Epithelial cell of proximal tubule (primary cell): ENCODE measurements at places on chromosomes 12 and 14. TPM values are rescaled to one million over a fixed set of nuclear protein-coding genes. Genes with fewer than 3 reads are reported as not detected.

The CCDC38 gene
- 0.06 TPM in 1 of 2 replicates, not detected in the other for total RNA-seq

The P2RX2 gene
- total RNA-seq, result not detected in 2 replicates

The CPNE8 gene
- total RNA-seq, result 4.3 and 7.1 TPM in 2 replicates

The DRAM1 gene
- total RNA-seq, result 16.1 and 21.5 TPM in 2 replicates

The RTL1 gene
- total RNA-seq, result 0.06 TPM in 1 of 2 replicates, not detected in the other

The TRHDE gene
- total RNA-seq, result 25.9 and 26.9 TPM in 2 replicates

The IFNG-AS1 gene
- not detected in 2 replicates for total RNA-seq

The STAC3 gene
- not detected in 2 replicates for total RNA-seq

The ANO2 gene
- 1.2 and 1.7 TPM in 2 replicates for total RNA-seq

The CCDC177 gene
- total RNA-seq, result not detected in 2 replicates

The RGS6 gene
- total RNA-seq, result not detected in 2 replicates

The KRT3 gene
- 0.06 TPM in 1 of 2 replicates, not detected in the other for total RNA-seq

The TSPAN8 gene
- 3.8 TPM in 1 of 2 replicates, not detected in the other for total RNA-seq

The SYCP3 gene
- under 0.01 TPM in 1 of 2 replicates, not detected in the other for total RNA-seq

The TPPP2 gene
- not detected in 2 replicates for total RNA-seq

DNA sequence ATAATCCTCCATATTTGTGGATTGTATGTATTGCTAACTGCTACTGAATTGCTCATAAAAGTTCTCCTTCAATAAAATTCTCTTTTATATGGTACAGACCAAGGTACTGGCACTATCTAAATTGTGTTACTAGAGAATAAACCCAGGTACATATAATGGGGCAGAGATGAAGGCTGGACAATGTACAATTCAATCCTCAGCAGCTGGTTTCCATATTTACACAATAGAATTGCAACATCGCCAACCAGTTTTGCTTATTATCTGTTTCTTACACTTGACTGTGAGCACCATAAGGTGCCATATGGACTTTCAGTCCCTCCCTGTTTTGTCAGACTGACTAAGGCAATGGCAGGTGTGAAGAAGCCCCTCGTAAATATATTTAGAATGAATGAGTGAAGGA is 18.1 kb downstream of the KITLG start:
- DNase-seq, result no peak

DNA sequence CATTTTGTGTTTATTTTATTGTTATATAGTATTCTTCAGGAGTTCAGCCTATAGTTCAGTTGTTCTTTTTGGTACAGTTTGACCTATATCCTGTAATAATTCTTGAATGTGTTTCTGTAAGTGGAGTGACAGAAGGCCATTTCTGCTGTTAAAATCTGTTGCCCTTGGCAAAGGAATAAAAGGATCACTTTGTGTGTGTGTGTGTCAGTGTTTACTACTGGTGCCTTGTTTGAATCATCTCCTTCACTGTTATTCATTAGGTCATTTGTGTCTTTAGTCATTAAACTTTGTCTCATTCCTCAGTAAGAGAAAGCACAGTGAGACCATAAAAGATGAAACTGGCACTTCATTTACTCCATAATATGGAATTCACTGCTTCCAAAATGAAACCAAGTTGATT is 130.7 kb downstream of the TMTC2 start:
- peak; percentile 33 for DNase-seq

- DNase-seq, result no peak
Measured at GRCh38 chr14:36747411-36748184, 85.9 kb downstream of the PAX9 start.

DNA sequence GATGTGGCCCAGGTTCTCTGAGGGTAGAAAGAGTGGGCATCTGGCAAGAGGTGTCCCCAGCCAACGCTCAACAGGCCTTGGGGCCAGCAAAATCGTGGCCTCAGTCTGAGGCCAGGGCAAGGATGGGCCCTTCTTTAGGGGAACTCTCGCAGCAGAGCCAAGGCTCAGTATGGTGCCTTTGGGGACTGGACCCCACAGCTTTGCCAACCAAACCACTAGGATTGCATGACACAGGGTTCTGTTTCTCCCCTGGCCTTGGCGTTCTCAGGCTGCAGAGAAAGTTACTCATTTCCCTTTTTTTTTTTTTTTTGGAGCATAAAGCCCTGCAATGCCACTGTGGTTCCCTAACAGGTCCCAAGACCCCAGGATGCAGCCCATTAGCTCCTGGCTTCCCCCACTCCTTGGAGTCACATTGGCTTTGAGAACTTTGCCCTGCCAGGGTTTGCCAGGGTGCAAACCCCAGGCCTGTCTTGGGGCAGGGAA is 100.6 kb downstream of the LGMN start:
- DNase-seq, result no peak

DNA sequence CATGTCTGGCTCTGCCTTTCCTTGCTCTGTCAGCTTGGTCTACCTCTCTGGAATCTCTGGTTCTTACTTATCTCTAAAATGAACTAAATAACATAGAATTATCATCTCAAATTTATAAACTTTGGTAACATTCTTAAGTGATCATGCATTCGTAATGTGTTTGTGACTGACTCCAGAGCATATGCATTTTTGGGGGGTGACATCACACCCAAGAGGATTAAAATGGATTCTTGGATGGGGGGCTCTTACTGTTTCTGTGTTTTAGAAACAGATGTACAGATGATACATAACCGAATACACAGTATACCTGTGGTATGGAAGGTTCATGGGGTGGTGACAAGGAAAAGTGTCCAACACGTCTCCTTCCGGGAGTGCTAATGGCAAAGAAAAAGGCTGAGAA is 1162.1 kb downstream of the VRK1 start:
- DNase-seq, result no peak

GRCh38 chr14:23829736-23830471 is 123.7 kb upstream of the DHRS4 start:
- DNase-seq, result peak; percentile 52

DNA sequence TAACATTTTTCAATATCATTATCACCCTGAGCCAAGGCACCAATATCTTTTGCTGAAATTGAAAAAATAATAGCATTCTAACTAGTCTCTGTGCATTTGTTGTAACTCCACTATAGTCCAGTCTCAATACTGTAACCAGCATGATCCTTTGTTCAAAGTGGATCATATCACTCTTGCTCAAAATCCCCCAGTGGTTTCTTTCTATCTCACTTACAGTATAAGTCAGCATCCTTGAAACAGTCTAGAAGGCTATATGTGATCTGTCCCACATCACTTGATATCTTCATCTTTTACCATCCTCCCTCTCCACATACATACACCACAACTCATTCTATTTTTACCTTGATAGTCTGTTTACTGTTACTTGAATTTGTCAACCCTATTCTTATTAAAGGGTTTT is 435.7 kb downstream of the CCER1 start:
- no peak for DNase-seq

DNA sequence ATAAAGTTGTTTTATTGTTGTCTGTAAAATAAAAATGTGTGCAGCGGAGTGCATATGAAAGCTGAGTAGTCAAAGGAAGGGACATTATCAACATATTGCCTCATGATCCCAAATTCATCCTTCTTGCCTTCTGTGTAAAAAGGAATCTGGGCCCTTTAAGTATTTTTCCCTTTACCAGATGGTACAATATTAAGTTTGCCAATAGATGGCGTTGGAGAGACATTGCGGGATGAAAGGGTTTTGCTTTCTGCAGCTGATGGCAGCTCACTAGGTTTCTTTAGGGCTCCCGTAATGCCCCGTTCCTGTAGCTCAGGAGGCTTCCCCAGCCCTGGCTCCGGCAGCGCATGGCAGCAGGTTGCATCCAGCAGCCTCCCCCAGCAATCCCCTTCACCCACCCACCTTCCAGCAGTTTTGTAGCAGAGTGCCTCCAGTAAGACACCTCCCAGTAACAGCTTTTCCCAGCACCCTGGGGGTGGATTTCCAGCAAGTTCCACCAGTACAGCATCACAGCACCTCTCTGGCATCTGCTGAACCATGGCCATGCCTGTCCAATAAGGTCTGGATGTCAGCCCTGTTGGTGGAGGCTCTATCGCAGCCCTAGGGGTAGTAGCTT is 354.4 kb downstream of the MED13L start:
- no peak for DNase-seq

GRCh38 chr14:60655898-60656685 is 6.8 kb upstream of the SIX1 start:
- DNase-seq, result no peak

DNA sequence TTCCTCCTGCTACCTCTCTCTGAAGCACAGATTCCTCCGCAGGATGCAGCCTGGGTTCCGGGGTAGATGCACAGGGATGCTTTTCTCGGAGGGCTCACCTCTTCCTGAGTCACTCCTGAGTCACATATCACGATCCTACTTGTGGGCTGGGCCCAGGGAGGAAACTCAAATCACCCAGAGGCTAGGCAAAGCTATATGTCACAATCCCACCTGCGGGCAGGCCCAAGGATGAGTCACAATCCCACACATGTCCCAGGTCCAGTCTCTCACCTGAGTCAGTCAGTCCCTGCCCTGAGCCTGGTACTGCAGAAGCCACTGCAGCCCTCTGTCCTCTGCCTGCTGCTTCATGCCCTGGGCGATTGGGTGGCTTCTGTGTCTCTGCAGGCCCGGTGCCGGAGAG is 149.0 kb upstream of the GSC start:
- DNase-seq, result no peak

GRCh38 chr14:33568935-33569579 is 381.8 kb downstream of the EGLN3 start:
- DNase-seq, result no peak

GRCh38 chr12:52925717-52926595 is 21.1 kb upstream of the KRT8 start:
- no peak for DNase-seq

- DNase-seq, result no peak
Measured at GRCh38 chr14:69804902-69805301, 7.9 kb upstream of the SLC10A1 start.

GRCh38 chr12:75735853-75736252 is 224.4 kb upstream of the KRR1 start:
- no peak for DNase-seq

DNA sequence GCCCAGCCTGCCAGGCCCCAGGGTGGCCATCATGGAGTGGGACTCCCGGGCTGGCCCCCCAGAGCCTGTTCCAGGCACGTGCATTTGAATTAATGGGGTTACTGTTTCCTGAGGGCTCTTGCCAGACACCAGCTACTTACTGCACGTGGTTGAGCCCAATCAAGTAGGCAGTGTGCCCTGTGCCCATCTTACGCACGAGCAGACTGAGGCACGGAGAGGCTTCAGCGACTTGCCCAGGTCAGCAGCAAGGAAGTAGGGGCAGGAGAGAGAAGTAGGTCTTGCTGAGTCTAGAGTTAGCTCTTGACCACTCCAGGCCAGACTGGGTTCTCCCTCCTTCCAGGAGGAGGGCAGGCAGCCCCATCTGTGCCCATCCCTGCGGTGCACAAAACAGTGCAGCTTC is 67.7 kb downstream of the DIO3 start:
- DNase-seq, result no peak

DNA sequence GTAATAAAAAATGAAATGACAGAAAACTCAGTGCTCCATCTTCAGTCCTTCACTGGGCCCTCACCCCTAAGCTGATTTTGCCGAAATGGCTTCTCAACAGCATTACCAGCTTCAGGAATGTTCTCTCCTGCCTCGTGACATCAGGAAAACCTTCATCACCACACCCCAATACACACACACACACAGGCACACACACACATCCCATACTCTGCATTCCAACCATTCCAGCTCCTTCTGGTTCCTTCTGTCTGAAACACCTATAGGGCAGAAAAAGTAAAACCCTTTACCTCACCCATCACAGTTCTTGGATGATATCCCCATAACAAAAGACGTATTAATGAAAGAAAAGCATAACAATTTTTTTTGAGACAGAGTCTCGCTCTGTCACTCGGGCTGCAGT is 75.9 kb downstream of the CCDC60 start:
- peak; percentile 16 for DNase-seq

DNA sequence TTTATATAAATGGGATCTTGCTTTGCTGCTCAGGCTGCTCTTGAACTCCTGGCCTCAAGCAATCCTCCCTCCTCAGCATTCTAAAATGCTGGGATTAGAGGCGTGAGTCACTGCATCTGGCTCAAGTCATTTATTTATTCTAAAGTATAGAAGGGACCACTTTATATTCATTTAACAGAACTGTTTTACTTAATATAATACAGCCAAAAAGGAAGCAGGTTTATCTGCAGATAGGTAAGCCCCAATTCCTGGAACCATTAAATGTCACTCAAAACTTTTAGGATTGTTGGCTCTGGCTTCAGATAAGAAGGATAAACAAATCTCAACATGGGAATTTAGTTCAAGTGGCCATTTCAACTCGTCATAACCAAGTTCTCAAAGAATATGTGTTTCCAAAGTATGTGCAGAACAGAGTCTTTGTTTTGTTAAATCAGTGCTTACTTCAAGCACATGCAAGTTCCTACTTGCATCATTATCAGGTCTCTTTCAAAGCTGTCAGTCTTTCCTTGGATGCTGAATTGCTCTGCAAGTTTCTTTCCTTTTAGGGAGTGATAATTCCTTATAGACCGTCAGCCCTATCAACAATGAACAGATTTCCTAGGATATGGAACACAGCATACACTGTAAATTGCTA is 60.4 kb downstream of the KITLG start:
- no peak for DNase-seq
